Activated CD4-positive, alpha-beta T cell treated with anti-CD3 and anti-CD28 coated beads, Interleukin-2, amount 50 U/mL, for 4 hours (primary cell): ENCODE measurements at places on chromosomes 3 and 15.

DNA sequence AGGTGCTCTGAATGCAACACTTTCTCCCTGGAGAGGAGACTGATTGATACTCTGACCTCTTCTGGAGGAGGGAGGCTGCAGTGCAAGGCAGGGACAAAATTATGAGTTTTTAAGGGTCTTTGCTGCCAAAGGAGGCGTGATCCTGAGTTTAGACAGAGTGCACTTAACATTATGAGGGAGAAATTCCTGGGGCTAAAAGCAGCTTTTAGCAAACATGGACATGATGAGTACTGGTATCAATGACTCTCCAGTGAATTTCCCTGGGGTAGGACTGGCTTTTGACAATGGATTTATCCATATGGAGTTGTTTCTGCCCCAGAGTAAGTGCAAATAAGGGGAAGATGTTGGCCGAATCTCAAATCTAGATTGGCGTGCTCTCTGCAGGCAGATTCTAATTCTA lies 133.1 kb downstream of the THSD4 start:
- DNase-seq: no peak

DNA sequence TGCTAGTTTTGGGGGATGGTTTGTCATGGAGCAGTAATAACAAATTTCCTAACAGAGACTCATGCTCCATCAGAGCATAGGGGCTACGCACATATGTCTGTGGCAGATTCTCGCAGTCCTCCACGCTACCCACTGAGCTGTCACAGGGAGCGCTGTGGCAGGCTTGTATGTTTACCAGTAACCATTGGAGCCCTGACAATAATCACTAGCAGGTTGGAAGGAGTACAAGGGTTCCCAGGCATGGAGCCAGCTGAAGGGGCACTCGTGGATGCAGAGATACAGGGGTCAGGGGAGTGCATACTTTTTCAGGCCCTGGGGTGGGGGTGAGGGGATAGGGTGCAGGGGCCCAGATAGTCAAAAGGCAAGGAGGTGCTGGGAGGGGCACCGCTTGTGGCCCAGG lies 7.9 kb upstream of the GP9 start:
- no peak for DNase-seq

DNA sequence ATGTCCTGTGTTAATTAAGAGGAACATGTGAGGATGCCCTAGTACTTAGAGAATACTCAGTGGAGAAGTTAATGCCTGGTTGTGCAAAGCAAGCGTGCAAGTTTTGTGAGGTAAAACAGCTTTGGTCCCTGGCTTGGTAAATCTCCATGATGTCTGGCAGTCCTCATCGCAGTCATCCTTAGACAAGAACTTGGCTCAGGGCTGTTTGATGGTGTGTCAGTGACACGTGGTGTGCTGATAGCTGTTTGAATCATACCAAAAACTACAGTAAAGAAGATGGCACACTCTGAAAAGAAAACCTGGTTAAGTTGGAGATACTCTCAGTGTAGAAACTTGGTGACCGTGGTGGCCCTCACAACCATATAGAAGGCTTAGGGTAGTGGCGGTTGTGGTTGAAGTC lies 361.7 kb downstream of the FEZF2 start:
- no peak for DNase-seq

- DNase-seq: peak; percentile 64
Observed at GRCh38 chr15:63860155-63860554, 26.4 kb upstream of the HERC1 start.

- DNase-seq: peak; percentile 24
Observed at GRCh38 chr15:68818769-68819494, 1.8 kb downstream of the ANP32A start.

GRCh38 chr3:194673761-194674160 lies 1.8 kb upstream of the LSG1 start:
- DNase-seq: no peak

DNA sequence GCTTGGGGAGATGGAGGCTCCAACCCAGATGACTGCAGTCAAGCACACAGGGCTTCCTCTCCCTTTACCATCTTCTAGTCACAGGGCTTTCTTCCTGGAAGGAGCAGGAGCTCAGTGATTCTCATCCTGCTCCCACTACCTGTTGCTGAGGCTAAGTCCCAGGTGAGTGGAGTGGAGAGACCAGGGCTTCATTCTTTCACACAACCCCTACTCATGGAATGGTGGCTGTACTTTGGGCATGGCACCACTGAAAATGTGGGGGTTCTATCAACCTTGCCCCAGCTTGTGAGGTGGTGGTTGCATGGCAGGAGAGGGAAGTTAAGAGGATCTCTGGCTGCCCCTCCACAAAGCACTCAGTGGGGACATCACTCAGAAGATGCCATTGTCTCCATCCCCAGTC lies 36.8 kb upstream of the RAD18 start:
- DNase-seq: no peak

DNA sequence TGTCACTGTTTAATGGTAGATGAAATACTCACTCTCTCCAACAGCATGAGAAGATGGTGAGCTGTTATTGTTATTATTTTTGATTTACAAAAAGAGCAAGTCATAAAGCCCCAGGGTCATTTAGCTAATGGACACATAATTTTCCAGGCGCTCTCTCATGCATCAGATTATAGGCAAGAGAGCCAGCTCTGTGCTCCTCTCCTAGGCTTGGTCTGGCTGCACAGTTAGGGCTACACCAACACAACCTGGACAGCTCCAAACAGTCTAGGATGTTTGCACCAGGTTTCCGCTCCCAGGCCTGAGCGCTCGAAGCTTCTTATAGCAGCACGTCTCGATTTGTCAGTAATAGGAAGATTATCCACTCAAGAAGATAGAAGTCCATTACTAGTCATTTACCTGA lies 123.7 kb downstream of the FAM43A start:
- no peak for DNase-seq

DNA sequence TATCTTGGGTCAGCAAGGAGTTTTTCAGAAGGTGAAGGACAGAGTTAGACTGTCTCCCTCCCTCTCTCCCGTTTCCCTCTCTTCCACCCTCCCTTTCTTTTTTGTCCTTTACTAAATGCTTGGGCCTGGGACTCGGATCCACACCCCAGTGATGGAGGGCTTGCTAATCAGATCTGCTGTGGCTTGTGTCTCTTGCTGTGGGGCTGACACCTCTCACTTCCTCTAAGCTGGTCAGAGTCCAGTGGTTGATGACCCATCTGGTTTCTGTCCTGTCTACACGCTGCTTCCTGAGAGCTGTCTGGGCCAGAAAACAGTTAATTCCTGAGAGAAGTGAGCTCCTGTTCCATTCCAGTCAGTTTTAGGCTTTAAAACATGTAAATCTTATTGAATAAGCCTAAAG lies 849 bp downstream of the TRAK1 start:
- DNase-seq: no peak

DNA sequence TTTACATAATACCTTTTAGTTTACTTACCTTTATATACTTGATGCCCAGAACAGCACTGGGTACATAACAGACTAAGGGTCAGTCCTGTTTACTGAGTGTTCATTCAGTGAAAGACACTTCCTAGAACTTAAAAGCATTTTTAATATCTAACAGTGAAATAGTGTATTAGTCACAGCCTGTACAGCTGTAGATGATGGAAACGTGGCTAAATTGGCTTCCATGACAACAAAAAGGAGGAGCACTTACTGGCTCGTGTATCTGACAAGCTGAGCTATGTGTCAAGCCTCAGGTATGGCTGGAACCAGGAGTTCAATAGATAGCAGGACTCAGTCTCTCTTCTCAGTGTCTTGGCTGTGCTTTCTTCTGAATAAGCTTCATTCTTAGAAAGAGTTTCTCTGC lies 40.2 kb downstream of the CMTM8 start:
- no peak for DNase-seq

DNA sequence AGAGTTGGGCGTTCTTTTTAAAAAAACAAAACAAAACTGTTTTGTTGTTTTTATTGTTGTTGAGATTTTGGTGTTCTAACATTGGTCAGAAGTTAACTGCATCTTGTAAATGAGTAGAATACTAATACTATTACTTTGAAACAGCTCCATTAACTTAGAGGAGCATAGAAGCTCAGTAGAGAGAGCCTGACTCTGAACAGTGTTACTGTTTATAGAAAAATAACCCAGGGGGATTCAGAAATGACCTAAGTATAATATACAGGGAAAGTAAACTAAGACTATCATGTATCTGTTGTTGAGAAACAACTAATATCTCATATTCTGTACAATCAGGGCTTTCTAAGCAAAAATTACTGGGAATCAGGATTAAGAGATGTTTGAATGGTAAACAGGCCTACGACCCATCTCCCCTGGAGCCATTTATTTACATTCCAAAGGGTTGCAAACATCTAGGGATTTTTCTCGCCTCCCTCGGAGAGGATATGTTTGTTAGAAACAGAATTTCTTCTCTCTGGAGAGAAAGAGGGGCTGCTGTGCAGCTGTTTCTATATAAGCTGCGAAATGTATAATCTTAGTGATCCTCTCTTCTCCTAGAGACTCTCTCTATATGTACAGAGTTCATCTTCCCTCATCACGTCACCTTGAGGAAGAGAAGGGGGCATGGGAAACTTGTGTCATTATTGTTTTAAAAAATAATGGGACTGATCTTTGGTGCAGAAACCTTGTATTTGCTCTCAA lies 827.5 kb upstream of the DPPA4 start:
- no peak for DNase-seq

GRCh38 chr3:120448756-120449155 lies 2.0 kb downstream of the FSTL1 start:
- DNase-seq: no peak

- no peak for DNase-seq
Observed at GRCh38 chr3:102741105-102741504, 306.3 kb downstream of the ZPLD1 start.

DNA sequence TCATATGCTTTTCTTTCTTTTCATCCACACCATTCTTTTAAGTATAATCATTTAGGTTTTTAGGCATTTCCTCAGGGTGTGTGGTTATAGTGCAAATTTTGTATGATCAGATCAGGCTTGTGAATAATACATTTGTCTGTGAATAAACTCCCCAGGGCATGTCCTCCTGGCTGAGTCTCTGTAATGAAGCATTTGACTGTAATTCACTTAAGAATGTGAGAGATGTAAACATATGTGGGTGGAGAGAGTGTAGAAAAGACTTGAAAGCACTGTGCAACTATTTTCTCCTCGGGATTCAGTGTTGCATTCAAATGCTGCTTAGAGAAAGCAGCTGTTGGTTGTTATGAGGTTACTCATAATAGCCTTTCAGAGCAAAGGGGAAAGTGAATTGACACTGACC lies 996.5 kb downstream of the TUSC7 start:
- no peak for DNase-seq

DNA sequence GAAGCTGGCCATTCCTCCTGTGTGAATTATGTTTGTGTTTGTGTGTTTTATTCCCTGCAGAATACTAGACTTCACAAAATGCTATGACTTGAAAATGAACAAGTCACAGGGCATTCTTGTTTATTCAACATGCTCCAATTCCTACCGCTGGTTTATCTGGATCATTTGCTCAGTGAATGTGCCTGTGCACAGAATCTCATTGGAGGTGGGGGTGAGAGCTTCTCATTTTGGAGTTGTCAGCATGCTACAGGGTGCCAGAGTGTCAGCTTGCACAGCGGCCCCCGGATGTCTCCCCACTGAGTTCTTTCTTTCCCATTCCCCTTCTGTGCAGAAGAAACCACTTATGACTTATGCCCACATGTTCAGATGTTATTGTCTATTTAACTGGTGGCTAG lies 428.7 kb downstream of the ROBO2 start:
- DNase-seq: no peak

GRCh38 chr3:10693457-10693856 lies 122.6 kb upstream of the SLC6A11 start:
- no peak for DNase-seq

DNA sequence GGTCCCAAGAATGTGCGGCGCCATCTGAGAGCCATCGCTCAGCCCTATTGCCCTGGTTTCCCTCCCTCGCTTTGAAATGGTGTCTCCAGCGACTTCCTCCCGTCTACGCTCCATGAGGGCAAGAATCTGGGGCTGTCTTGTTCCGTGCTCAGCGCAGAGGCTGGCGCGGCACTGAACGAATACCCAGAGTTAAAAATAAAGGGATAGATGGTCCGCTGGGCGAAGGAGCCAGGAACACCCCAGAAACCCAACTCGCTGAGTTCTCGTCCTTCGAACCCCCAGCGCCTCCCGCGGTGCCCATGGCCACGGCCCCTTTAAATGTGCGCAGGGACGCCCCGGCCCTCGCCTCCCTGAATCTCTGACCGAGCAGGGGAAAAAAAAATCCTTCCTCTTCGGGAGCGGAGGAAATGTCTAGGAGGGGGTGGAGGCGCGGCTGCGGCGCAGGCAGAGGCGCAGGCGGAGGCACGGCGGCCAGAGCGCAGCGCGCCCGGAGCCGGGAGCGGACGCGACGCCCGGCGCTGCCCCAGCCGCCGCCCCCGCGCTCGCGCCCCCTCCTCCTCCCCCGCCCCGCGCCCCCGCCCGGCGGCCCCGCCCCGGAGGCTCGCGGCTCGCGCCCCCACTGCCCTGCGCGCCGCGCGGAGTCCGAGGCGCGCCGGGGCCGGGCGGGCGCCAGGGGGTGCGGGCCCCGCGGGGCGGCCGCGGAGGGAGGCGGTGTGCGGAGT lies 8.5 kb upstream of the FGD5 start:
- no peak for DNase-seq

- no peak for DNase-seq
Observed at GRCh38 chr3:97409612-97410011, 354.9 kb upstream of the ARL6 start.

- no peak for DNase-seq
Observed at GRCh38 chr3:171028025-171028778, 1.7 kb upstream of the SLC2A2 start.

DNA sequence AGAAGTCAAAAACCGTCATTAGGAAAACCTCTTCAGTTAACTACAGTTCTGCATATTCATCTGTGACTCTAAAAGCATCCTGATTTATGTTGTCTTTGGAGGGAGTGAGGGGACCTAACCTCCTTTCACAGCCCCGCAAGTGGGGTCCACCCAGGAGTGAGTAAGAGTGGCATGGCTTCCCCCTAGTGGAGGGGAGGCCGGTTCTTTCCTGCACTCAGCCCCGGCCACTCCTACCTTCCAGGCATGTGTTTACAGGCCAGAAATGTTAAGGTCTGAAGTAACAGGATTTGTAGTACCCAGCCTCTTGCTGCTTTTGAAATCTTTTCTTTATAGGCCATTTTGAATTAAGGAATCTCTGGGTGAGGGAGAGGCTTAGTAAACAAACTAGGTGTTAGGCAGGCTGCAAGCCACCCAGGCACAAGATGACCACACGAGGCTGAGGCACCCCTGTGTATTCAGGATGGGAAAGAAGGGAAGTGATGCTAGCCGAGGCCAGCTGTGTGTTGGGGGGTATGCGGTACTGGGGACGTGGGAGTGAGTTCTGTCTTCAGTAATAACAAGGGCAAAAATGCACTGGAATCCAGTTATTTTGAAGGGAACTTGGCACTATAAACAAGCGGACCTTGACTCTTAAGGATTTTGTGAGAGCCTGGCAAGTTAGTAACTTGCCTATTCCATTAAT lies 50.5 kb downstream of the CTDSPL start:
- no peak for DNase-seq

GRCh38 chr15:83928392-83928734 lies 274.4 kb downstream of the ADAMTSL3 start:
- DNase-seq: no peak

- no peak for DNase-seq
Observed at GRCh38 chr3:190865828-190866227, 3.3 kb upstream of the GMNC start.

DNA sequence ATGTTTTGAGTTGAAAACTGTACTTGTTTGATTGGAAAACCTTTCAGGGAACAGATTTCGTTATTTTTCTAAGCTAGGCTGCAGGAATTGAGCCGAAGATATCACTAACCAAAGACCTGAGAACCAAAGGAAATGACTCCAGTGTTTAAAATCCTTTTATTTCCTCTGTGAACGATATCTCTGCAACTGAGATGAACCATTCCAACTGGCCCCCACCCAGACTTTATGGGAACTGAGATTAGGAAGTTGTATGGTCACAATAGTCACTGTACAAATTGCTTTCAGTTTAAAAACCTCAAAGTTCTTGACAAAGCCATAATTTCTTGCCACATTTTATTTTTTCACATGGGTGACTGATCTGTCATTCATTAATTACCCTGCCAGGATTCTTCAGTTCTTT lies 232.4 kb downstream of the RBMS3 start:
- no peak for DNase-seq
